ENCODE measurements at places on chromosomes 1 and 21.
A peak's percentile ranks its signal among the peaks of the same experiment; 100 is the strongest.

- DNase-seq, result no peak
These were observed 346.0 kb downstream of the AGBL4 start for GRCh38 chr1:49677706-49678105.

DNA sequence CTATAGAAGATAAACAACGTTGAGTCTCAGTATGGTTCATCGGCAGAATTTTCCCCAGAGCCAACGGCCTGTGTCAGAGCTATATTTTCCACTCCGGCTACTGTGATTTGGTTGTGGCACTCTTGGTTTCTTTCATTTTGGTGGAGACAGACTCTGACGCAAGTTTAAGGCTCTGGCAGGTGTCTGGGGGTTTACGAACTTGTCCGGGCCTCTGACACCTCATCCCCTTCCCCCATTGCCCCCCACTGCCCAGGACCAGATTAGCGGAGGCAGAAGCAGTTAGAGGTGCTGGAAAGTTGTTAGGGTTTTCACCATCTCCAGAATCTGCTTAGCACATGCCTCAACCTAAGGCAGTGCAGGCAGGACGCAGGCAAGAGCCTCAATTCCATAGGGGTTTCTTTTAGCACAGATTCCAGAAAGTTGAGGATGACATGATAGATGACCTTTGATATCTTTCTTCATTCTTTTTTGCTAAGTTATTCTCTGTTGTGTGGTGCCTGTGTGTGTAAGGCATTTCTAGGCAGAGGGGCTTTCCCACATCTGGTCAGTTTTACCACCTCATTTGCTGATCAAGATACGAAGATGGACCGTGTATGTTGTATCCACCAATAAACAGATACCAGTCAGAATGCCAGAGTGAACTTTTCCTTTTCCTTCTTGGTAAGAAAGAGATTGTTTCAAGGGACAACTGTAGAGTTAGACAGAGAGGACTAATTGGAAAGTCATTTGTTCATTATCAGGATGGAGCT lies 18.4 kb upstream of the IL10 start:
- no peak for DNase-seq

- no peak for DNase-seq
These were observed 13.8 kb downstream of the MIER1 start for GRCh38 chr1:66938613-66939012.

GRCh38 chr1:241813768-241814320 lies 34.2 kb upstream of the EXO1 start:
- DNase-seq, result no peak

- DNase-seq, result no peak
These were observed 103.4 kb downstream of the PPIAL4G start for GRCh38 chr1:148379697-148380096.

- DNase-seq, result no peak
These were observed at the start of gene CD84 for GRCh38 chr1:160579216-160579701. TSS of gene CD84 (minus strand) at chr1:160579496. CDS start at chr1:160579437, 59 bp downstream.

DNA sequence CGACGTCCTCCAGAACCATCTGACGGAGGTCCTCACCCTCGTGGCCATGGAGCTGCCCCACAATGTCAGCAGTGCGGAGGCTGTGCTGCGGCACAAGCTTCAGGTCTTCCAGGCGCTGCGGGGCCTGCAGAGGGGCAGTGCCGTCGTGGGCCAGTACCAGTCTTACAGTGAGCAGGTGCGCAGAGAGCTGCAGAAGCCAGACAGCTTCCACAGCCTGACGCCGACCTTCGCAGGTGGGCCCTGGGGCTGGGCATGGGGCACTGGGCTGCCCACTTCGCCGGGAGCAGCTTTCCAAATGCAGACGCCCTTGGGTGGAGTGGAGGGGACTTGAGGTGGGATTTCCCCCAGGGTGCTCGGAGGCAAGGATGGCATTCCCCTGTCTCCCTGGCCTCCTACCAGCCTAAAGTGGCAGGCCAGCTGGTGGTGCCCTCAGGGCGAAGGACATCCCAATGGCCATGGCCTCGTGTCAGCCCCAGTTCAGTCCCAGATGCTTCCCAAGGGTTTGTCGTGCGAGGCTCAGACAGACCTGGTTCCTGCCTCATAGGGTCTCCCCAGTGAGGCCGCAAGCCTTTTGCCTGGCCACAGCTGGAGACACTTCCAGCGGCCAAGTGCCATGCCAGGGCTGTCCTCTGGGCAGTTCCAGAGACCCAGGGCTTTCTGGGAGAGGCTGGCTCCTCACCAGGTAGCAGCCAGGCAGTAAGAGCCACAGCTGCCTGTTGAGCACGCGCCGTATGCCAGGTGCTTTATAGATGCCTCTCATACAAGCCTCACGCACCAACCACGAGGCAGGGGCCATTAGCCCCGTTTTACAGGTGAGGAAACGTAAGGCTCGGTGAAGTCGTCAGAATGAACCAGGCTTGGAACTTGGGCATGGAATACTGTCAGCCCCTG lies 27.8 kb downstream of the H6PD start:
- no peak for DNase-seq

GRCh38 chr1:17177651-17178050 lies 27.3 kb upstream of the PADI1 start:
- no peak for DNase-seq

GRCh38 chr1:203086992-203087763 lies 1.4 kb upstream of the MYOG start:
- peak; percentile 24 for DNase-seq

DNA sequence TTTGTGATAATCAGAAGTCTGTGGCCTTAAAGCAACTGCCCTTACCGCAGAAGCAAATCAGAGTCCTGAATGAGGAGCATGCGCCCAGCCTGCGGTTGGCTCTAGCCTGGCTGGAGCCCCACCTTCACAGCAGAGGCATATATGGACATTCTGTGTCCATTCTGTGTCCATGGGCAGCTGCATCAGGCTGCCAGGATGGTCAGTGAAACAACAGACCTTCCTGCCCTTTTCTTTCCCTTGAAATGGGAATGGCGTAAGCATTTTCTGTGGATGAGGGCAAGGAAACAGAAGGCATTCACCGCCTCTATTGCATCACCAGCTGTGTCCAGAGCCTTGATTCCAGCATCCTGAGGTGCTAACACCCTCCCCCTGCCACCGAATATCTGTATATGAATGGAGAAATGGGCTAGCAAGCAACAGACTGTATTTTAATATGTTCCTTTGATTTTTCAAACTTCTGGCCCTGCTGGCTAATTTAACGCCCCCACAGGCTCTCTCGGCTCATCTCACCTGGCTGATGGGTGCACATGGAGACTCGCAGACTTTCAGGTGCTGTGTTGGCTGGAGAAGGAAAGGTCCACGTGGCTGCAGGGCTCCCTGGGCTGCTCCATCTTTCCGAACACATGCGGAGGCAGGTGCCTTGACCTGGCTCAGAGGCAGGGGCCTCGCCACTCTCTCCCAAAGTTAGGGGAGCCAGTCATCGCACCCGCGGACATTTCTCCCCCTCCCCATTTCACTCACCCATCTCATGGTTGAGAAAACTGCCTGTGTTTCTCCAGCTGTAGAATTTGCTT lies 159.2 kb downstream of the GALNT2 start:
- no peak for DNase-seq

DNA sequence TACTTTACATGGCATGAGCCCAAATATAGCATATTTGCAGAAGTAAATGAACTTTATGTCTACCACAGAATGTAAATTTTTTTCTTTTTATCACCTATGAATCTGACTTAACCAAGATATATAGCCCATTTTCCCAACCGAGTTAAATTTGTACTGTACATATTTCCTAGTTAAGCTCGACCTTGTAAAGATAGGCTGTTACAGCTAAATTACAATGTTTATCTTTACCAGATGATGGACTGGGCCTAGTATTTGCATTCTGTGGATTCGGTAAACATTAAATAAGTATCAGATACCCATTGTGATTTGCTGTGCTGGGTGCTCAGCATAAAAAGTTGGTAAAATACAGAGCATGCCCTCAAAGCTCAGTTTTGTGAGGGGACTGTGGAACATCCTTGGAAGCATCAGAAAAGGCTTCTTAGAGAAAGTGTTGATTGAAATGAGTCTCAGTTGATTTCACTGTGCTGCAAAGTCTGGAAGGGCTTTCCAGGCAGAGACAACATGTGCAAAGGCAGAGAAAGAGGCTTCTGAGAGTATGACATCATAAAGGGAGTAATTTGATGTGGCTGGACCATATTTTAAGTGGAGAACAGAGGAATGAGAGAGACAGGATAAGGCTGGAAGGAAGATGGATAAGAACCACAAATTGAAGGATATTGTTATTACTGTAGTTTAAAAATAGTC lies 27.4 kb downstream of the MORC3 start:
- DNase-seq, result no peak

DNA sequence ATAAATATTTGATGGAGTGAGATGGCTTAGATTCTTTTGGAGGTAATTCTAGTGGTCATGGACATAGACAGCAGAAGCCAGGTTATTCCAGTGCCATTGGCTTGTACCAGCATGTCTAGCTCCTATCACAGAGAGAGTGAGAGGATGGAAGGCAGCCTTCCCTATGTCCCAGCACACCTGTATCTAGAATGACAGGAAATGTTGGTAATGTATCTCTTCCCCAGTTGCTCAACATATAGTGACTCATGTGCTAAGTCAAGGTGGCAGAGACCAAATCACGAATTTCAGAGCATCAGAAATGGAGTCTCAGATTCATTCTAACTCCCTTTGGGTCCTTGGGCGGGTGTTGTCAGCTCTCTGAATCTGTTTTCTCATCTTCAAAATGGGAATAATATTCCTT lies 28.4 kb downstream of the METTL13 start:
- no peak for DNase-seq

DNA sequence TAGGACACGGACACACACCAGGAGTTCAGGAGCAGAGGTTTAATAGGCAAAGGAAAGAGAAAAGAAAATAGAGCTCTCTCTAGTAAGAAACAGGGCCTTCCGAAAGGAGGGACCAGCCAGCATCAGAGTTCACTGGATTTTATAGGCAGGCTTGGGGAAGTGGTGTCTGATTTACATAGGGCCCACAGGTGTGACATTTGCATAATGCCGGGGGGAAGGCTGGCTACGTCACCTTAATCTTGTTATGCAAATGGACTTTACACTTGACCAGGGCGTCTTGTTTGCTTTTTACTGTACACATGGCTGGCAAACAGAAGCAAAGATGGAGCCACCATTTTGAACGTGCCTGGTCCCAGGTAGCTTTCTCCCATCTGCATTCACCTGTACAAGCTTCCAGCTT lies at the start of gene OR14A16:
Gene OR14A16, minus strand, starts transcription at position 97 of the 400 bp plus-strand sequence. CDS start 8,390 bp downstream, outside the sequence.
- no peak for DNase-seq

DNA sequence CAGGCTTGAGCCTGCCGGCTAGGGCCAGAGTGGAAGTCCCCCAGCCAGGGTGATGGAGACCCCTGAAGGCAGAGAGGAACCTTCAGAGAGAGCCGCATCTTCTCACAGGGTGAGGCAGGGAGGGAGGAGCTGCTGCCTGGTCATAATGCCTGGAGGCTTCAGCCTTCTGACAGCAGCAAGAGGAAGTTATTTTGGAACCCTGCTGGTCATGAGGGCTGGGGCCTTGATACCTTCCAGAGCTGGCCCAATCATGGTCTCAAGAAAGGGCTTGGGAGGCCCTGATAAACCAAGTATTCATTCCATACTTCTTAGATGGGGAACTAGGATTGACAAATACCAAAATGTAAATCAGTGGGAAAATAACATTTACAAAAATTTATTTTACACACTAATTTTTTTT lies 26.6 kb upstream of the MPZL1 start:
- no peak for DNase-seq

DNA sequence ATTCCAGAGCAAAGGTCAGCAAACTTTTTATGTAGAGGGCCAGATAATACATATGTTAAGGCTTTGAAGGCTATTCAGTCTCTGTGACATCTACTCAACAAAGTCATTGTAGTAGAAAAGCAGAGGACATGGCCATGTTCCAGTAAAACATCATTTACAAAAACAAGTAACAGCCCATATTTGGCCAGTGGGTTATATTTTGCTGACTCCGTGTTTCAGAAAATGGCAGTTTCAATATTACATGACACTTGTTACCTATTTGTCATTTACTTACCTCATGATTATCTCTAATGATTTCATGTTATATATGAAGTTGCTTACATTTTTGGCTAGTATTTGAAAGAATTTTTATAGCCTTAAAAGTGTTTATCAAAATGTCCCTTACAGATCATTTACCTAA lies 117.4 kb upstream of the B3GALT2 start:
- no peak for DNase-seq

GRCh38 chr1:233121947-233122559 lies 171.6 kb downstream of the NTPCR start:
- no peak for DNase-seq

- no peak for DNase-seq
These were observed 42.9 kb downstream of the USP24 start for GRCh38 chr1:55172272-55172671.

DNA sequence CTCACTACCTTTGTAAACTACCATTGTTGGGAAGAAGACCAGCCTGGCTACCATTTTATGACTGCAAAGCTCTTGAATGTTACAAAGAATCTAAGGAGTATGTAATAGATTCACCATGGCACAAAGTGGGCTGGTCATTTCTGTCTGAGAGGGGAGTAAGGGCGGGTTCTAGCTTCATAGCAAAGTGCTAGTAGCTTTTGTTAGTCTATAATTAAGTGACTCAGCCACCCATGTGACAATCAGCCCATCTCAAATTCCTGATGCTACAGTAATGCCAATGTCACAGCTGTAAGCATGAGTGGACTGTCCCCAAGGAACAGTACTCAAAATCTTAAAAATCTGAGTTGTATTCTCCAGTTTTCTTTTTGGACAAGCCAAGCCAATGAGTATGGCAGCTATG lies 15.4 kb upstream of the OTUD3 start:
- DNase-seq, result peak; percentile 18

DNA sequence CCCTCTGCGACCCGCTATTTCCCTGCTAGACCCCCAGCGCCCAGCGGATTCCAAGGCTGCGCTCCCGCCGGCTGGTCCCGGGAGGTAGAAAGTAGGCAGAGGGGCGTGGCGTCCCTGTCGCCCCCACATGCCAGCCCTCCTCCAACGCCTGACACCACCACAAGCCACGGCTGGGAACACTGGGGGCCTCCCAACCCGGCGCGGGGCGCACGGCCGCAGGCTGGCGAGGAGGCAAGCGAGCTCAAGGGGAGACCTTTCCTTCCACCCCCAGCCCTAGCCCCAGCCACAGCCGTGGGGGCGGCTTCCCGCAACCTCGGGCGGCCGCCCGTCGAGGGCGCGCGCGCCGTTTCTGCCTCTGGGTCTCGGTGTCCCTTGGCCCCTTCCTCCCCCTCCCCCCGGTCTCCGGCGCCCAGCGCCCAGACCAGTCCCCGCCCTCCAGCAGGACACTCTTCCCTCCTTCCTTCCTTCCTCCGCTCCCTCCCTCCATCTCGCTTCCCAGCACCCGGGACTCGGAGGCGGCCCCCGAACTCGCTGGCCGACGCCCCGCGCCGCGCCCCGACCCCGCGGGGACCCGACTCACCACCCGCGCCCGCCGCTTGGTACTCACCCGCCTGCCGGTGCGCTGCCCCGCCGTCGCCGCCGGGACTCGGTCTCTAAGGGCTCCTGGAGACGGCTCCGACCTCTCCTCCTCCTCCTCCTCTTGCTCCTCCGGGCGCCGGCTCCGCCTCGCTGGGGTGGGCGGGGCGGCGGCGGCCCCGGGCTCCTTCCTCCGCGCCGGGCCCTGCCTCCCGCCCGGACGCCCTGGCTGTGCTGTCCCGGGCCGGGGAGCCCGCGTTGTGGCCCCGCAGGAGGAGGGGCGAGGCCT lies at the start of gene GNG12:
Gene GNG12, minus strand, starts transcription at position 731 of the 865 bp plus-strand sequence. CDS start 125,781 bp downstream, outside the sequence.
- DNase-seq, result peak; percentile 82

GRCh38 chr1:112307930-112308591 lies 88.0 kb upstream of the CTTNBP2NL start:
- no peak for DNase-seq

Data from eye (tissue), 1 donor.